ENCODE measurements at places on chromosomes 5 and 9. TPM values are rescaled to one million over a fixed set of nuclear protein-coding genes. Genes with fewer than 3 reads are reported as not detected.

The SPINK7 gene
- total RNA-seq: not detected

The LCN1 gene
- total RNA-seq: not detected

The FAM151B gene
- total RNA-seq: 1.3 TPM

The NEUROG1 gene
- total RNA-seq: not detected

The C7 gene
- not detected for total RNA-seq

The TTC23L gene
- total RNA-seq: 0.21 TPM

The ZNF367 gene
- total RNA-seq: 7.2 TPM

The SURF2 gene
- 47.3 TPM for total RNA-seq

The NR5A1 gene
- 0.11 TPM for total RNA-seq

The TNFAIP8 gene
- 16.4 TPM for total RNA-seq

The PDLIM7 gene
- total RNA-seq: 82.0 TPM

The PCDHA9 gene
- not detected for total RNA-seq

The COL5A1 gene
- total RNA-seq: 37.0 TPM

The RGS3 gene
- 16.8 TPM for total RNA-seq

The WDR38 gene
- total RNA-seq: 0.07 TPM

The PCA3 gene
- not detected for total RNA-seq

The ZNF169 gene
- 1.6 TPM for total RNA-seq

The IQGAP2 gene
- 1.9 TPM for total RNA-seq

The SPEF2 gene
- total RNA-seq: 2.0 TPM

The LECT2 gene
- not detected for total RNA-seq

The SYK gene
- 0.02 TPM for total RNA-seq

The IL5 gene
- total RNA-seq: 0.47 TPM

The ESM1 gene
- total RNA-seq: not detected

The FBLL1 gene
- total RNA-seq: 0.07 TPM

The GKAP1 gene
- total RNA-seq: 4.4 TPM
